ENCODE measurements at places on chromosomes 4 and X. TPM values are rescaled to one million over a fixed set of nuclear protein-coding genes. Genes with fewer than 3 reads are reported as not detected.
A peak's percentile ranks its signal among the peaks of the same experiment; 100 is the strongest.

IL9R gene
- total RNA-seq: not detected

TBC1D9 gene
- 15.4 TPM for total RNA-seq

MTTP gene
- 0.57 TPM for total RNA-seq

HSFX3 gene
- total RNA-seq: not detected

SPANXC gene
- not detected for total RNA-seq

DLG3 gene
- 27.0 TPM for total RNA-seq

LONRF3 gene
- 16.2 TPM for total RNA-seq

TAF7L gene
- total RNA-seq: not detected

ENPP6 gene
- 0.99 TPM for total RNA-seq

PAGE1 gene
- total RNA-seq: not detected

HTT-AS gene
- total RNA-seq: not detected

HMX1 gene
- not detected for total RNA-seq

DNA sequence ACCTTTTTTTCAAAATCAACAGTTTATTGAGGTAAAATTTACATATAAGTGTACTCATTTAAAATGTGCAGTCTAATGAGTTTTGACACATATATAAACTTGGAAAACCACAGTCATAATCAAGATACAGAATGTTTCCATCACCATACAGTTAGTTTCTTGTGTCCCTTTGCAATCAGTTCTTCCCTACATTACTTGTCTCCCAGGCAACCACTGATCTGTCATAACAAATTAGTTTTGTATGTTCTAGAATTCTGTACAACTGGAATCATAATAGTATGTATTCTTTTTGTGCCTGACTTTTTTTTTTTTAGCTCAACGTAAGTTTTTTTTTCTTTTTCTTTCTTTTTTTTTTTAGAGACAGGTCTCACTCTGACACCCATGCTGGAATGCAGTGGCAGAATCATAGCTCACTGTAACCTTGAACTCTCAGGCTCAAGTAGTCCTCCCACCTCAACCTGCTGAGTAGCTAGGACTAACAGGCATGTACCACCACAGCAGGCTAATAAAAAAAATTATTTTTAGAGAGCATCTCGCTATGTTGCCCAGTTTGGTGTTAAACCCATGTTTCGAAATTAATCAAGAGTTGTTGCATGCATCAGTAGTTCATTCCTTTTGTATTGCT lies 26.9 kb downstream of the ARFIP1 start:
- H3K36me3 ChIP-seq: no peaks in the 10 kb centered on the region
- H3K27me3 ChIP-seq: no peaks in the 10 kb centered on the region
- H3K4me3 ChIP-seq: no peak overlapping the region
- peaks cover 7% of the 10 kb centered on the region for H3K4me1 ChIP-seq

DNA sequence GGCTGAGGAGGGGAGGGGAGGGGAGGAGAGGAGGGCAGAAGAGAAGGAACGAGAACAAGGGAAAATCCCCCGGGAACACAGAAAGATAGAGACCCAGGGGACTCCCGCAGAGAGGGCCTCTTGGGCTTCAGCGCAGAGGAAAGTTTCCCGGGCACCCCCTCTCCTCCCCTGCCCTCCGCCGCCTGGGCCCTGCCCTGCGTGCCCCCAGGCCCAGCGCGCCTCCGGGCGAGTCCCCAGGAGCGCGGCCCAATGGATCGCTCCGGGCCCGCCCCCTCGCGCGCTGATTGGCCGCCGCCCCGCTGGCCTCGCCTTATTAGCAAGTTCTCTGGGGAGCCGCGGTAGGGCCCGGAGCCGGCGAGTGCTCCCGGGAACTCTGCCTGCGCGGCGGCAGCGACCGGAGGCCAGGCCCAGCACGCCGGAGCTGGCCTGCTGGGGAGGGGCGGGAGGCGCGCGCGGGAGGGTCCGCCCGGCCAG lies at the start of gene MSX1:
MSX1 (plus strand) TSS at position 341 of the 474 bp plus-strand sequence. CDS start 235 bp downstream, outside the sequence.
- H3K4me3 ChIP-seq: peak within 1 kb of the TSS; percentile 73
- DNase-seq: no peak
- peak within 1 kb of the TSS; percentile 30 for H3K27ac ChIP-seq

- H3K4me1 ChIP-seq: no peaks in the 10 kb centered on the region
- no peak overlapping the region for H3K4me3 ChIP-seq
- no peaks in the 10 kb centered on the region for H3K36me3 ChIP-seq
- no peaks in the 10 kb centered on the region for H3K27me3 ChIP-seq
- H3K27ac ChIP-seq: no peak overlapping the region
Observed at GRCh38 chr4:149910177-149910576, 94.5 kb upstream of the IQCM start.

- no peaks in the 10 kb centered on the region for H3K36me3 ChIP-seq
- H3K4me1 ChIP-seq: peaks cover 25% of the 10 kb centered on the region
- no peak for DNase-seq
- H3K27ac ChIP-seq: no peak overlapping the region
- H3K4me3 ChIP-seq: no peak overlapping the region
Observed at GRCh38 chr4:48653217-48654014, 126.7 kb downstream of the FRYL start.

GRCh38 chrX:9291629-9292028 lies 173.2 kb upstream of the TBL1X start:
- no peak overlapping the region for H3K27ac ChIP-seq
- H3K4me3 ChIP-seq: peak overlapping the region; percentile 26
- no peaks in the 10 kb centered on the region for H3K27me3 ChIP-seq
- H3K36me3 ChIP-seq: no peaks in the 10 kb centered on the region
- no peak for DNase-seq

DNA sequence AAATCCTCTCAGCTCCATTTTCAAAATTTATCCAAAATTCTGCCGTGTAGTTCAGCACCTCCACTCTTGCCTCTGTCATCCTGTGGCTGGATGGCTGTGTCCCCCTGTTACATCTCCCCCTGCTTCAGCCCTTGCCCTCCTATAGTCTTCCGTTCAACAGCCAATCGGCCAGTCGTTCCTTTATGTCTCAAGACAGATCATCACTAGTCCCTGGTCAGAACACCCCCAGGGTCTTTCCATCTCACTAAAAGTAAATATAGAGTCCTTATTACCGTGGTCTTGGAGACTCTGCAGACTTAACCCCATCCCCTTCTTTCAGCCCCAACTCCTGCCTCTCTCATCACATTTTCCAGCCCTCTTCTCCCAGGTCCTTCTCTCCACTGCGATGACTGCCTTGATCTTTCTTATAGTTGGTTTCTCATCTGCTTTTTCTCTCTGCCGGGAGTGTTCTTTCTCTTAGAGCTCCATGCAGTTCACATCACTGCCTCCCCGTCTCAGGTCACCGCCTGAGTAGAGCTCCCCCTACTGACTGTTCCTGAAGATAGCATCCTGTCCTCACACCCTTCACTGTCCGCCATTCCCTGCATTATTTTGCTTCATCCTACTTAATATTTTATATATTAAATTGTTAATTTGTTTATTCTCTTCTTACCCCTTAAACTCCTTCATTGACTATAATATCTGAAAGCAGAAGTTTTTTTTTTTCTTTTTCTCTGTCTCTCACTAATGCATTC lies 736.9 kb upstream of the MAGEB2 start:
- no peaks in the 10 kb centered on the region for H3K4me1 ChIP-seq
- no peak for DNase-seq
- no peak overlapping the region for H3K4me3 ChIP-seq
- H3K36me3 ChIP-seq: no peaks in the 10 kb centered on the region
- H3K27ac ChIP-seq: no peak overlapping the region
- no peaks in the 10 kb centered on the region for H3K27me3 ChIP-seq

DNA sequence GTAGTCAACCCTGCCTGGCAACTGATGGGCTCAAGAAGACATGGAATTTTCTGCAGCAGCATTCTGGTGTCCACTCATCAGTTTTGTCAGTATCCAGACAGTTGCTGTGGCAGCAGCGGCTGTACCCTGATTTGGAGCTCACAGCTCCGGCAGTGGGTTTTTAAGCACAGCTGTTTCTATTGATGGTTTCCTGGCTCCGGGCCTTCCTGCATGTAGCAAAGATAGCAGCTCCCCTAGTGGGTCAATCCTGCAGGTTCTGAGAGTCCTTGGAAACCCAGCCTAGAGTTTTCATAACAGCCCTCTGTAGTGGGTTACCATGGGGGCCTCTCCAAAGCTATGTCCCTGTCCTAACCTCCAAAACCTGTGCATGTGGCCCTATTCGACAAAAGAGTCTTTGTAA lies 84.0 kb upstream of the ATP6AP2 start:
- H3K27ac ChIP-seq: no peak overlapping the region
- H3K4me1 ChIP-seq: no peaks in the 10 kb centered on the region
- H3K4me3 ChIP-seq: no peak overlapping the region
- H3K36me3 ChIP-seq: no peaks in the 10 kb centered on the region

DNA sequence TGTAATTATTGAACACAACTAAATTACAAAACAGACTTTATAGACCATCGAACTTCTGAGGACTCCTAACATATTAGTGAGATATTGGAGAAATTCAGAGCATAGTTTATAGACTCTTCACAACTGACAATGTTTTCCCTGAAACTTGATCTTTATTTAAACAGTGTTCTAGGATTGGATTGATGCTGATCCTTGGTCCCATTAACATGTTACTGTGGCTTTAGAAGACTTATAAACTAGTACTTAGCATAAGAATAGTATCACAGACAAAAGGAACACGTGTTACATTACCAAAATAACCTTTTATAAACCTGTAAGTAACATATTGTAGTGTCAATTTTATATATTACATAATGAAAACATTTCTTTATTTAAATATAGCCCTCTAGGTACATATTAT lies 689.6 kb downstream of the CCSER1 start:
- H3K36me3 ChIP-seq: no peaks in the 10 kb centered on the region
- no peaks in the 10 kb centered on the region for H3K4me1 ChIP-seq
- no peak overlapping the region for H3K27ac ChIP-seq
- no peak overlapping the region for H3K4me3 ChIP-seq
- no peak for DNase-seq

GRCh38 chr4:143135358-143135757 lies 49.4 kb upstream of the USP38 start:
- no peaks in the 10 kb centered on the region for H3K36me3 ChIP-seq
- H3K4me3 ChIP-seq: no peak overlapping the region
- DNase-seq: no peak
- no peaks in the 10 kb centered on the region for H3K4me1 ChIP-seq
- H3K27ac ChIP-seq: no peak overlapping the region
- no peaks in the 10 kb centered on the region for H3K27me3 ChIP-seq

DNA sequence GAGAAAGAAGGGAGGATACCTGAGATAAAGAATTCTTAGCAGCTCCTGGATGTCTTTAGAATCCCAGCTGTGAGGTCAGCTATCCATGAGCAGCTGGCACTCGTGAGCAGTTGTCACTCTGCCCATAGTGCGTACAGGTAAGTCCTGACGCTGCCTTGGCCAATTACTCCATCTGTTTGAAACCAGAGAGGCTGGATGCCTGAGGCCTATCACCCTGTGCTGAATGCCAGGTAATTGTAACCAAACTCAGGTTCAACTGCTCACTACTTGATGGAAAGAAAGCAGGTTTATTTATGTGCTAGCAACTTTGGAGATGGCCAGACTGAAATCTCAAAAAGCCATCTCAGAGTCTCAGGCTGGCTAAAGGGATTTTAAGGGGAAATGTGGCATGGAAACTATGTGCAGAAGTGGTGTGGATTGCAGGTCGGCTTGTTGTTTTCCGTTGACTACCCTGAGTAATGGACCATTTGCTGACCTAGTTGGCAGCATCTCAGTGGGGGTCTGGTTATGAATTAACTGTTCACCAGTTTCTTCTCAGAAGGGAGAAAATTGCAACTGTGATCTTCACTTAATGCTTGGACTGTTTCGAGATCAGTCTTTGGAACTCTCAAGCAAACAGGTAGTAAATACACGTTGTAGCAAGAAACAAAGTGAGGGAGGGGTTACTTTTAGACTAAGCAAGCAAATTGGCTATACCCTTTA lies 1614.0 kb upstream of the PCDH10 start:
- DNase-seq: peak; percentile 91
- H3K4me1 ChIP-seq: no peaks in the 10 kb centered on the region
- no peak overlapping the region for H3K27ac ChIP-seq
- H3K36me3 ChIP-seq: no peaks in the 10 kb centered on the region

DNA sequence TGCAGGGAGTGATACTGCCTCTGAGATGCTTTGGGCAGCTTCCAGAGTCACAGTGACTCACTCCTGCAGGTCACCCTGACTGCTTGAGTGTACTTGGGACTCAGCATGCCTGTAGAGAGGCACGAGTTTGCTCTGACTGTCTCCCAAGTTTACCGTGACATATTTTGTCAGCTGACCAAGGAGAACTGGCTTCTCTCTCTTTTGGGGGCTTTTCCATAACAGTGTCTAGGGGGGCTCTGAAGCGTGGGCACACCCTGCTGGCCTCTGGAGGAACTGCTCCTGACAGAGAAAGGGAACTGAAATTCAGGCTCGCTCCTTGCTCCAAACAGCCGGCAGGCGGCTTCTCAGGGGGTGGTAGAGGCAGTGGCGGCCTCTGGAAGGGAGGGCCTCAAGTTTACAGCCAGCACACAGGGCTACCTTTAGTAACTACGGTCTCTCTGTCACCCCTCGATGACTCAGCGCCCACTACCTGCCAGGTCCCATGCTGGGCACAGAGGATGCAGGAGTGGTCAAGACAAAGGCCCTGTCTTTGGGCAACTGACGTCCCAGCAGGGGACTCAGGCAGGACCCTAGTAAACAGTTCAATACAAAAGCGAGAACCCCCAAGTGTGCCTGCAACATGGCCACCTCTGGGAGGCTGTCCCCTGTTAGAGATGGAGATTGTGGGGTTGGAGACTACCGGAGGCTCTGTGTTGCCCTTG lies 17.8 kb downstream of the ZNF185 start:
- no peaks in the 10 kb centered on the region for H3K4me1 ChIP-seq
- H3K4me3 ChIP-seq: no peak overlapping the region
- no peak overlapping the region for H3K27ac ChIP-seq
- no peaks in the 10 kb centered on the region for H3K27me3 ChIP-seq
- no peak for DNase-seq

DNA sequence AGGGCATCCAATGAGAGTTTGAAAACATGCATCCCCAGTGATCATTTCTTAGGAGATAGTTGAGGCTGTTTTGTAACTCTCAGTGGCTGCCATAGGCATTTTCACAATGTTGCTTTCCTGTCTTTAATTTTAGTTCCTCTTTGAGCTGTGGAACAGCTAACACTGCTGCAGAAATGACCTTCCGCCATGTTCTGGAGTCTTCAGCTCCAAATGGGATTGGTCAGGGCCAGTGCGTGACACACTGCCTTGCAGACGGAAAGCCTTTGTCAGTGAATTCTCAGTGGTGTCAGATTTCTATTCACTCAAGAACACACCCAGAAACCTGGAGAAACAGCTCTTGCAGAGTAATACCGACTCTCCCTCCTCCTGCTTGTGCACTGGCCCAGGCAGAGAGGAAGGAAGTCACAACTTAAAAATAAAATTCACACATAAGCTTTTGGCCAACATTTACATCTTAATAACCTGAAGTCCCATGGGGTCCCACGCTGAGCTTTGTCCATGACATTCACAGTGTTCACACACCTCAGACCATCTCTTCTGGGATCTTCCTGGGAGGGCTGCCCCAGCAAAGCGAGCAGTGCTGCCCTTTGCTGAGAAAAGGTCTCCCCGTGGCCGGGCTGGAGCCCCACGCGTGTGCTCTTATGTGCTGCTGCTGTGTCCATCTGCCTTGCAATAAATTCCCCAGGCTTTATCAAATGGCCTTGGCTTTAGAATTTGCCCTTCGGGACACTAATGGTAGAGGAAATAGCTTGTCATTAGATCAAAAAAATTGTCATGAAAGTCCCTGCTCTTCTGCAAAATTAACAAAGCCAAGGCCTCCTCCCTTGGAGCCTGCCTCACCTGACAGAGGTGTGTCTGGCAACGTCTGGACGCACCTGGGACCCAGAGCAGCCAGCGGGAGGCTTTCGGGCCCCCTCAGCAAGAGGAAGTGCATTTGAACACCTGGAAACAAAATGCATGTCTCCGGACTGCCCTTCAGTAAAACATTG lies 126.8 kb downstream of the IRF2 start:
- H3K27me3 ChIP-seq: no peaks in the 10 kb centered on the region
- no peak overlapping the region for H3K4me3 ChIP-seq
- DNase-seq: no peak
- H3K36me3 ChIP-seq: no peaks in the 10 kb centered on the region
